Activated naive CD4-positive, alpha-beta T cell treated with anti-CD3 and anti-CD28 coated beads for 36 hours (primary cell): ENCODE measurements at places on chromosomes 7 and 10.

DNA sequence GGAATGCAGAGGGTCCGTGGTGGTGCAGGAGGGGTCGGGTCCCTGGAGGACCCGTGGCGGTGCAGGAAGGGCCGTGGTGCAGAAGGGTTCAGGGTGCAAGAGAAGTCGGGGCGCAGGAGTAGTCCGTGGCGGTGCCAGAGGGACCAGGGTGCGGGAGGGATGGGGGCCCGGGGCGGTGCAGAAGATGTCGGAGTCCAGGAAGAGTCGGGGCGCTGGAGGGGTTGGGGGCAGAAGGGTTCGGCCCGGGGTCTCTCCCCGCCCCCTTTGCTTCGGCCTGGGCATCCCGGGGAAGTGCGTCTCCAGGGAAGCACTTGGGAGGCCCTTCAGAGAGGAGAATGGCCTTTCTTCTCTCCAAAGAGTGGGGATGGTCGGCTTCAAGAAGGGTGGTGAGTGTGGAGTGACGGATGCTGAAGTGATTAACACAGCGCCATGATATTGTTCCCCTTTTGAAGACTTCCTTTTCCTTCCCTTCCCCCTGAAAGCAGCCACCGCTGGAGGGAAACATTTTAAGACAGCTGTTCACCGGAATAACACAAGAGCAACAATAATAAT lies 997 bp downstream of the WDR37 start:
- DNase-seq, result peak; percentile 18

DNA sequence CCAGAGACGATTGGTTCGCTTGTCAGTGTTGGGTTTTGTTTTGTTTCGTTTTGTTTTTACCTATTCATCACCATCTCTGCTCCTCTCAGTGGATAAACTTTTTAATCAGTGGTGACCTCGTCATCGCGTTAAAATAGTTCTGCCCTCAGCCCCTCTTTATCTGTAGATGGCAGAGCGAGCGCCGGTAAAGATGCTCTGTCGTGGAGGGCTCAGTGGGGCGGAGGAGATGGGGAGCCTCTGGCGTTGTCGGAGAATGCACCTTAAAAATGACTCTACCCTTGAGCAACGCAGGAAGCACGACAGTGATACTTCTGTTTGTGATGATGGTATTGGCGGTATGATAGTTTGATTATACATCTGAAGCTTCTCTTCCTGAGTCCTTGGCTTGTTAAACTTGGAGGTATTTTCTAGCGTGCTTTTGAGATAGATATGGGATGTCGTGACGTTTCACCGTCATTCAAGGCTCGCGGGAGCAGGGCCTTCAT lies 554 bp downstream of the CSGALNACT2 start:
- peak; percentile 82 for DNase-seq

DNA sequence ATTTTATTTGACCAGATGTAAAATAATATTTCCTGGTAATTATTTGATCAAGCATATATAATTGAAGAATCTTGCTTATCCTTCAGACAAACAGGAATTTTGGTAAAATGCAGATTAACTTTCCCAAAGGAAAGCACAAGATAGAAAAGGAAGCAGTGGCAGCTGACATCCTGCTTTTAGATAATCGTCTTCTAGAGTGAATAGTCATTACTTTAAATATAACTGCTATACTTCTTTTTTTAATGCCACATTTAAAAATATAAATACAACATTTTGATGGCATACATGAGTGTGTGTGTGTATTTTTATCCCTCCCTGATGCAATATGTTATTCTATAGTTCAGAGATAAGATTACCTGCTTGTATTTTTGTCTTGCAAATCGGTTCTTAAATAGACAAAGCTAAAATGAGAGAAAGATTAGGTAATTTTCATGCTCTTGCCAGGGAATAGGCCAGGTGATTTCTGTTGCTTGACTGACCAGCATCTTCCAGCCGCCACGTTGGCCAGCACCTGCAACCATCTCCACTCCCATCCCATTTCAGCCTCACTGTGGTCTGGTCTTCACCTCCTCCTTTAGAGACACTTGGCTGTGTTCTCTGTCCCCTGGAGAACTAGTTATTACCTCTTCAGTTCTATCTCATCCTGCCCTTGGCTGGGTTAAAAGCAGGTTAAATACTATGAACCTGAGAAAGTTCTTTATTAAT lies 58.1 kb downstream of the MDFIC start:
- DNase-seq, result no peak

DNA sequence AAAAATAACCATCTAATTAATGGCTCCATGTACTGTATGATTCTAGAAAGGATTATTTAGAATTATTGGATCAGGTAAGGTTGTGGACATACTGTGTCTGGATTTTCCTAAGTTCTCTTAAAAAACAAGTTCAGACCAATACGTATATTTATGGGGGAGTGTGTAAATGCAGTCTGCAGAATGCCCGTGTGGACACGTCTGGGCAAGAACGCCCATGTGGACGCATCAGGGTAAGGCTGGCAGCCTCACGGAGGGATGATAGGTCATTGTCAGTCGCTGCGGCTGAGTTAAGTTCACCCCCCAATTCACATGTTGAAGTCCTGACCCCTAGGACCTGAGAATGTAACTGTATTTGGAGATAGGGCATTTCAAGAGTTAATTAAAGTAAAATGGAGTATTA lies 160.0 kb upstream of the SHH start:
- DNase-seq, result no peak

GRCh38 chr10:14603534-14604102 lies 171.1 kb downstream of the FAM107B start:
- DNase-seq, result no peak

GRCh38 chr10:133151543-133151972 lies 8.5 kb upstream of the KNDC1 start:
- DNase-seq, result no peak

DNA sequence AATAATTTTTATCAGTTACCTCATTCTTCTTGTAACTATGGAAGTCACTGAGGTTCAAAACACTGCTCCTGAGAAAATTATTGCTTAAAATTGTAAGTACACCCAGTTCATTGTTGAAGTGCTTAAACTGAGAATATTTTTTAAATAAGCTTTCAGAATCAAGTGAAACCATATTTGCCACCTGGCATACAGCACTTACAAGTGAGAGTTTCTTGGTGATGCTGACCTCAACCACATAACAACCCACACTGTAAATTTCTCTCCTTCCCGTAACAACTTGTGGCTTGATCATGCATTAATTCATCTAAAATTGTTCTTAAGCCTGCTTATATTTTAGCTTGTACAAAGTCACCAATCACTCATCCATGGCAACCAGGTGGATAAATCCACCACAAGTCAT lies 34.0 kb downstream of the IMMP2L start:
- peak; percentile 6 for DNase-seq

- DNase-seq, result no peak
Measured at GRCh38 chr10:58555170-58555929, 42.7 kb downstream of the BICC1 start.

DNA sequence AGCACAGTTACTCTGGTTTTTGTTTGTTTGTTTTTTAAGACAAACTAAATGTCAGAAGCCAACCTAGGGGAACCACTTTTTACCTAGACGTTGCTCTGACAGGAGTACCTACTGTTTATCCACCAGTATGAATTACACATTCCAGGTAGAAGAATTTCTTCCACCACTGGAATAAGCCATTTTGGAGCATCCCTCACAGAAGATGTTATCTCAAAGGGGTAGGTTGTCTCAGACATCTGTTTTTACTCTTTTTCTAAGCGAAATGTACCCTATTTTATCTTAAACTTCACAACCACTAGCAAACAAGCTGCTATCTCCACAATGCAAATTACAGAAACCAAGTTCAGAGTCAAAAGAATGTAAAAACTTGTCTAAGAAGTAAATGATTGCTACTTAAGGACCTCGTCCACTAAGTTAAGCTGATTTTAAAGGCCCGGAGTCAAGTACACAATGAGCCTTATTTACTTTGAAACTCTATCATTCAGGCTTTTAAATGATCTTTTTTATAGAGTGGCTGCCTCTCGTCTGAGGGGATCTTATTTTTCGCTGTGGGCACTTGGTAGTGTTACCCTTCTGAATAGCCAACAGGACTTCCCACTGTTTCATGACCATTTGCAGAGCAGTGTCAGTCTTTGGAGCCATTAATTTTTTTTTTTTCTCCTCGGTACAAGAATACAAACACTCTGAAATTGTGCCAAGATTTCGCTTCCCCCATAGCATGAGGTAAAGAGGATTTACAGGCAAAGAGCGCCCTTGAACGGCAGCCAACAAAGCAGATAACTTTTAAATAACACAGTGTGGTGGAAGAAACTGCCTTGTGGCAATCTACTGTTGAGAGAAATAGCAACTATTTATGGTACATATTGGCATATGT lies 15.7 kb upstream of the ARMC3 start:
- no peak for DNase-seq

DNA sequence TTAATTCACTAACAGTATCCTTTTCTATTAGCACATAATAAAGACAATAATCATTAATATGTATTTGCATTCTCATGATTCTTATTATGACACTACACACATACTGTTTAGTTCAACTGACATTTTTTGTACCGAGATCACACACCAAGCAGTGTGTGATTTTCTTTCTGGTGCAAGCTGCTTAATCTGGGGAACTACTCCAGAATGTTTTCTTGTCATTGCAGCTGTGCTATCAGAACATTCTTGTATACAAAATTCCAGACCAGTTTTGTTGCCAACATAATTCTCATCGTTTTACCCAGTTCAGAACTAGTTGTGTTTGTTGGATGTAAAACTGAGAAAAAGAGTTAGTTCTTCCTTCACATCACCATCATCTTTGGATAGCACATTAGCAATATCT lies 37.4 kb downstream of the VKORC1L1 start:
- DNase-seq, result no peak

GRCh38 chr7:50156706-50157105 lies 63.7 kb upstream of the ZPBP start:
- no peak for DNase-seq

DNA sequence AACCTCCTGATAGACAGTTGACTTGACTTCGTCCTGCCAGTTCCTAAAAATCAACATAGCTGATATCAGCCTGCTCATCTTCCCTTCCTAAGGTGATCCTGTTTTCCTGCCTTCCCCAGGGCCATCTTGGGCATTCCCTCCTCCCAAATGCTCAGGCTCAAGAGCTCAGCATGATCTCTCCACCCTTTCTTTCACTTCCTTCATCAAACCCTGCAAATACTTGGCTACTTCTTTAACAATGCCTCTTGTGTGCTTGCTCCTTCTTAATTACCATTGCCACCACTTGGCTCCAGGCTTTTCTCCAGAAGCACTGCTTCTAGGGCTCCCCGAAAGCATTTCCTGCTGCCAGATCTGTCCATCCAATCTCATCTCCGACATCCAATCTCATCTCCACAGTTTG lies 7.3 kb downstream of the FSCN3 start:
- DNase-seq, result no peak

GRCh38 chr10:71188201-71188600 lies 24.2 kb upstream of the UNC5B start:
- no peak for DNase-seq

DNA sequence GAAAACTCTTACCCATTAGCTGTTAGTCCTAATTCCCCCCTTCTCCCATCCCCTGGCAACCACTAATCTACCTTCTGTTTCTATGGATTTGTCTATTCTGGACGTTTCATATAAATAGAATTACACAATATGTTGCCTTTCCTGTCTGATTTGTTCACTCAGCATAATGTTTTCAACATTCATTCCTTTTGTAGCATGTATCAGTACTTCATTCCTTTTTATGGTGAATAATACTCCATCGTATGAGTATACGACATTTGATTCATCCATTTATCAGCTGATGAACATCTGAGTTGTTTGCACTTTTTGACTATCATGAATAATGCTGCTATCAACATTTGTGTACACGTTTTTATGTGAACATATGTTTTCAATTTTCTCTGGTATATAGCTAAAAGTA lies 4.4 kb upstream of the FRAT1 start:
- no peak for DNase-seq

DNA sequence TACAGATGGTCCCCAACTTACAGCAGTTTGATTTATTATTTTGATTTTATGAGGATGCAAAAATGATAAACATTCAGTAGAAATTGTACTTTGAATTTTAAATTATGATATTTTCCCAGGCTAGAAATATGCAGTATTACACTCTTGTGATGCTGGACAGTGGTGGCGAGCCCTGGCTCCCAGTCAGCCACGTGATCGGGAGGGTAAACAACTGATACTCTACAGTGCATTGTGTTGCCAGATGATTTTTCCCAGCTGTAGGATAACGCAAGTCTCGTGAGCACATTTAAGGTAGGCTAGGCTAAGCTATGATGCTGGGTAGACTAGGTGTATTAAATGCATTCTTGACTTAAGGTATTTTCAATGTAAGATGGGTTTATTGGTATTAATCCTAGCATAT lies 865.2 kb downstream of the SORCS3 start:
- DNase-seq, result no peak

GRCh38 chr10:110524859-110525232 lies 27.1 kb downstream of the DUSP5 start:
- DNase-seq, result no peak

DNA sequence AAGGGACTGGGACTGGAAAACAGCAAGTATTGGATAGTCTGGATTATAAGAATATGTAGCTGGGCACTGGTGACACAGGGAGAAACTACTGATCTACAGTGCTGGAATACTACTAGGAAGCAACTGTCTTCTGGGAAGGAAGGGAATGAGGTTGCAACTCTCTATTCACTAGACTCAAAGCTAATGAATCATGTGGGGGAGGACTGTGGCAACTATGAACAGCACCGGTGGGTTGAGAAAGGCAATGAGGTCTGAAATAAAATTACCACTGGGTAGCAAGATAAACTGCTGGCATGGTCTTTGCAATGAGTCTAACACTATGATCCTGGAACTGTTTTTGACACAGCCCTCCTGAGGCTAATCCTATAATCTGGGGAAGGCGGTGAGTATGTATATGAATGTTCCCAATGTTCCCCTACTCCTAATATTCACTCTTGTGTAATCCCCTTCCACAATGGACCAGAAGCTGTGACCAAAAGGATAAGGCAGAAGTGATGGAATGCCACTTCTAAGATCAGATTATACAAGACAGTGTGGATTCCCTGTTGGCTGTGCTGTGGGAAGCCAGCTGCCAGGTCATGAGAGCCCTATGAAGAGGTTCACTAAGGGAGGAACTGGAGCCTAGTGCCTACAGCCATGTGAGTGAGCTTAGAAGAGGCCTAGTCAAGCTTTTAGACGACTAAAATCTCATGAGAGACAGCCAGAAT lies 101.3 kb upstream of the DNAJB12 start:
- no peak for DNase-seq

DNA sequence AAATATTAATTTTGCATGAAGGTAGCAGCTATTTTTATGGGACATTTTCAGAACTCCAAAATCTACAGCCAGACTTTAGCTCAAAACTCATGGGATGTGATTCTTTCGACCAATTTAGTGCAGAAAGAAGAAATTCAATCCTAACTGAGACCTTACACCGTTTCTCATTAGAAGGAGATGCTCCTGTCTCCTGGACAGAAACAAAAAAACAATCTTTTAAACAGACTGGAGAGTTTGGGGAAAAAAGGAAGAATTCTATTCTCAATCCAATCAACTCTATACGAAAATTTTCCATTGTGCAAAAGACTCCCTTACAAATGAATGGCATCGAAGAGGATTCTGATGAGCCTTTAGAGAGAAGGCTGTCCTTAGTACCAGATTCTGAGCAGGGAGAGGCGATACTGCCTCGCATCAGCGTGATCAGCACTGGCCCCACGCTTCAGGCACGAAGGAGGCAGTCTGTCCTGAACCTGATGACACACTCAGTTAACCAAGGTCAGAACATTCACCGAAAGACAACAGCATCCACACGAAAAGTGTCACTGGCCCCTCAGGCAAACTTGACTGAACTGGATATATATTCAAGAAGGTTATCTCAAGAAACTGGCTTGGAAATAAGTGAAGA lies 112.3 kb downstream of the CFTR start:
- DNase-seq, result no peak

- no peak for DNase-seq
Measured at GRCh38 chr7:44173911-44174693, 15.1 kb downstream of the GCK start.
